LHCN-M2 (cell line): ENCODE measurements at places on chromosomes 3 and 15. TPM values are rescaled to one million over a fixed set of nuclear protein-coding genes. Genes with fewer than 3 reads are reported as not detected.

- DNase-seq: no peak
Observed at GRCh38 chr3:120516136-120516535, 65.3 kb upstream of the FSTL1 start.

DNA sequence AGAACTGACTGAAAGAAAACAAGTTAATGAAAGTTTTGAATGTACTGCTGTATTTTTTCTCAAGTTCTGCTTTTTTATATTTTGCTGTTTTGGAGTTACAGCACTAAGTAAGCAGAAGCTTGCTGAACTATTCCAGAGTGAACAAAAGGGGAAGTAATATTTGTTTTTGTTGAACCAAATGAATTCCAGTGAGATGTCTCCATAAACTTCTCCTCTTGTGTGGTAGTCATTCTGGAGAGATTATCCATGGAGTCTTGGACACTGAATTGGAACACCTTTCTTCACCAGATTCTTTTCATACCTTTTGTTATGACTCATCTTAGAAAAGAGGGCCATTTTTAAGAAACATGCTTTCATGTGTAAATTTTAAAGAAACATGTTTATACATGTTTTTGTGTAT lies 8.8 kb downstream of the ANKUB1 start:
- DNase-seq: peak; percentile 66

LRRC31 gene
- total RNA-seq: not detected in 2 replicates

- DNase-seq: no peak
Observed at GRCh38 chr3:61610316-61610715, 48.9 kb downstream of the PTPRG start.

GRCh38 chr15:63944681-63944955 lies 101.7 kb downstream of the DAPK2 start:
- DNase-seq: no peak

ZNF860 gene
- 0.38 and 0.75 TPM in 2 replicates for total RNA-seq

SCAANT1 gene
- total RNA-seq: not detected in 2 replicates

GRCh38 chr3:127385540-127385870 lies 97.7 kb upstream of the PRR20G start:
- no peak for DNase-seq

DNA sequence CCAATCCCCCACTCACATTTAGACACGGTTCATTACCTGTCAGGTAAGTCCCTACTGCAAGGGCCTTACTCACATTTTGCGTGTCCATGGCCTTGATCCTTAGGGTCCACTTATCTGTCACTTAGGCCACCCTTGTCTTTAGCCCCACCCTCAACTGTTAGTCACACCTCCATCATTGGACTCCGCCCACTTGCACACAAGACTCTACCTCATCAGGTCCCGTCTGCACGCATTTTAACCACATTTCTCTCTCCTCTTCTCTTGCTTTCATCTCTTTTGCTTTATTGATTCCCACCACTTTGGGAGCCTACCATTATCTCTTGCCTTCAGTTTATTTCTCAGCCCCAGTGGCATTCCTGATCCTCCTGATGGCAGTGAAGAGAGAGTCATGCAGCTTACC lies at the start of gene IQCF6:
IQCF6 (minus strand) TSS at position 101 of the 400 bp plus-strand sequence; CDS start at position 88, 13 bp downstream.
- no peak for DNase-seq

DNA sequence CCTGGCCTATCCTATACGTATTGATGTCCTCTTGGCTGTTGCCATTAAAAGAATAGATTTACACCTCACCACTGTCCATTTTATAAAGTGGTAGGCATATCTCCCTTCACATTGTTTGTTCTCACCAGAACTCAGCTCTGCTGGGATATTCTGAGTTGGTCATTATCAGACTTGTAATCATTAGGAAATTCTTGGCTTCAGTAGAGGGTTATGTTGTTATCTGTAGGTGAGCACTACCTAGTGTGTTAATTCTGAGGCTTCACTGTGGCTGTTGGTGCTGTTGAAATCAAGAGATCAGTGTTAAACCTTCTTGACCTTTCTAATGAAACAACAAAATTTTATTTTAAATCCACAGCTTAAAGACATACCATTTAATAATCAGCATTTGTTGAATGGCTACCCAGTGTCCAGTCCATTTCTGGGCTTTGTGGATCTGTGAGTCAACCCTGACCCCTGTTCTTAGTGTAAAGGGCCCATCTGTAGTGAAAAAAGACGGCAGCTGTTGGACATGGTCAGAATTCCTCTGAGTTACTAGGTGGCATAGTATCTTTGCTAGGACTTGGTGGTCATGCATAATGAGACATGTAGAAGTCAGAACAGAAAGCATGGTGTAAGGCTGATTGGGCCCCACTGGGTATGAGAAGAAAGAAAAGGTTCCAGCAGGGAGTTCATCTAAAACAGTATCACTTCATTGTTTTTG lies 32.9 kb upstream of the P4HTM start:
- peak; percentile 80 for DNase-seq

- DNase-seq: no peak
Observed at GRCh38 chr3:129688271-129688895, 81.9 kb upstream of the PLXND1 start.

- no peak for DNase-seq
Observed at GRCh38 chr3:74089814-74090213, 465.1 kb upstream of the PDZRN3 start.

TMOD2 gene
- total RNA-seq: 5.0 and 5.8 TPM in 2 replicates

- peak; percentile 38 for DNase-seq
Observed at GRCh38 chr3:15316998-15317435, 15.4 kb downstream of the SH3BP5 start.

DNA sequence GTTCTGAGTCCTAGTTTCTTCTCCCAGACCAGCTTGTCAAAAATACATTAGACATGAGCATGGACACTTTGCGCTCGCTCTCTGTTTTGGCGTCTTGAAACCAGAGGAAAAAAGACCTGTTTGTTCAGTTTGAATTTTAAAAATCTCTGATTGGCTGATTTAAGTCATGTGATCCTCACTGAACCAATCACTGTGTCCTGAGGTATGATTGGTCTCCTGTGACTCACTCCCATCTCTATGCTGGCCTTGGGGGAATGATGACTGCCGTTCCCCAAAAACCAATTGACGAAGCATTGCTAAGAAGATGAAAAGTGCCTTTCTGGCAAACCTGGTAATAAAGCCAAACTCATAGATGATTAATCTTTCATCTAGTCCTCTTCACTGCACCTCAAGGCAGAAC lies 256.5 kb downstream of the IL5RA start:
- no peak for DNase-seq

DNA sequence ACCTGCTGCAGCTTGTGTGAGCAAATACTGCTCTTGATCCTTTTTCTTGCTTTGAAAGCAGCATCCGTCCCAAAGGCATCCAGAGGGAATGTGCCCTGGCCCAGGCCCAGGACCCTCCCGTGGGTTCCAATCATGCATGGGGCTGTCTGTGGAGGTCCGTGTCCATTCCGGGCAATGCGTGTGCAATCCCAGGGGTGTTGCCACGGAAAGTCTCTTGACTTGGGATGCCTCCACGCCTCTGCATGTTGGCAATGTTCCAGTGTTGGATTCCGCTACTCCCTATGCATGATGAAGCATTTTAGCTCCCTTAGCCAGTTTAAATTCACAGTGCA lies 105.7 kb downstream of the SNRPN start:
- no peak for DNase-seq

CHP1 gene
- 67.2 and 85.6 TPM in 2 replicates for total RNA-seq

- peak; percentile 69 for DNase-seq
Observed at GRCh38 chr3:29686889-29687592, 406.2 kb downstream of the RBMS3 start.

GRCh38 chr3:31103181-31103580 lies 208.7 kb upstream of the GADL1 start:
- DNase-seq: no peak

MAP6D1 gene
- total RNA-seq: 3.1 and 4.6 TPM in 2 replicates

DNA sequence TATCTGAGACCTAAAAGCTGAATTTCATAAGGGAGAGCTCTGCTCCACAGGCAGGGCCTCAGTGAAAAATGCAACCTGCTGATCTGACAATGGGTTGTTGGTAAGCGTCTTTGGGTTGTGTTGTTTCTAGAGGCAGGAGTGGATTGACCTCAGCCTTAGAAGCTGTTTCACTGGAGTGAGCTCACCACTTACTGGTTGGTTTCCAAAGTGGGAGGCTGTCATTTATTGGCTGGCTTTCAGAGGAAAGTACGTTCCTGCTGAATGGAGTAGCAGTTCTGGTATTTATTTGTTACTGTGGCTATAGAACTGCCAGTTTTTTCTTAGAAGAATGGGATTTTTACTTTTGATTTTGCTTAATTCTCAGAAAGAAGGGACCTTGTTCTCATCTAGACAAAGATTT lies 29.3 kb upstream of the COL6A5 start:
- no peak for DNase-seq

ARIH2 gene
- total RNA-seq: 73.2 and 84.3 TPM in 2 replicates

COL8A1 gene
- 86.6 and 102 TPM in 2 replicates for total RNA-seq

DNA sequence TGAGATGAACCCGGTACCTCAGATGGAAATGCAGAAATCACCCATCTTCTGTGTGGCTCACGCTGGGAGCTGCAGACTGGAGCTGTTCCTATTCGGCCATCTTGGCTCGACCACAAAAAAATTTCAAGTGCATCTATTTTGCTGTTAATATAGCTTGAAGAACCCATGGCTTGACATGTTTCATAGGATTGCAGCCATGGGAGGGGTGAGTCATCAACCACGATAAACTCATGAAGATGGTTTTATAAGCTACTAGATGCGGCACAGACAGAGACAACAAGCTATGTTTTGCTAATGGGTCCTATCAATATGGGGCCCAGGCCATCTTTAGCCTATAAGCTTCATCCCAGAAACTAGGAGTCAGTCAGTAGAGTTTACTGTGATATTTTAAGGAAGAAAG lies 100.4 kb upstream of the PHLDB2 start:
- DNase-seq: peak; percentile 54

DNA sequence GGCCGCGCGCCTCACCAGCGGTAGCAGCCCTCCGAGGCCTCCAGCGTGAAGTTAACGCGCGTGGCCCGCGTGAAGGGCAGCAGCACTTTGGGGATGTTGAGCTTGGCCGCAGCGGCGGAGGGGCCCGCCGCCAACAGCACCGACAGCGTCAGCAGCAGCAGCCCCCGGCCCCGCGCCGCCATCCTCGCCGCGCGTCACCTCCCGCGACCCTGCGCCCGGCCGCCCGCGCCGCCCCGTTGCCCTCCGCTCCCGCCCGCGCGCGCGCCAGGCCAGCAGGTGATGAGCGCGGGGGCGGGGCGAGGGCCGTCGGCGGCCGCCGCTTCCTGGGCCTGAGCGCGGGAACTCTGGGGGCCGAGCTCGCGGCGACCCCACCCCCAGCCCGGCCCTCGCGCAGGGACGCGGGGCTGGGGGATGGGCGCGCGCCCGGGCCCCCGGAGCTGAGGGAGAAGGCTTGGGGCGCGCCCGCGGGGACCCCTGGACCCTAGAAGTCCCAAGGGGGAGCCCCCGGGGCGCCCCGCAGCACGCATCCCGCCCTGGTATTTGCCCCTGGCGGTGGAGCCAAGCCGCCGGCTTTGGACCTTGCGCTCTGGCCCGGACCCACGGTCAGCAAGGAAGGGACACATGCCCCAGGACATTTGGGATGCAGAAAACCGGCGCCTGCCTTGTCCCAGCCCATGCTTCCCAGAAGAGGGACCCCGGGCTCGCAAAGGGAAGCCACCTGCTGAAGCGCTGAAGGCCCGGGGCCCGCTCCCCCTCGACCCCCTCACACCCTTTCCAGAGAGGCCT lies at the start of gene NUP210:
NUP210 (minus strand) TSS at position 278 of the 786 bp plus-strand sequence; CDS start at position 182, 96 bp downstream.
- no peak for DNase-seq

PLA2G4E gene
- not detected in 2 replicates for total RNA-seq

GRCh38 chr3:197737749-197738462 lies 1.2 kb upstream of the RUBCN start:
- no peak for DNase-seq

GRCh38 chr15:64636556-64636955 lies 138.8 kb downstream of the RBPMS2 start:
- DNase-seq: no peak

- peak; percentile 42 for DNase-seq
Observed at GRCh38 chr15:78077053-78077870, at the start of gene TBC1D2B. Gene TBC1D2B (minus strand): TSS chr15:78077711. CDS start chr15:78077652, 59 bp downstream.

THAP10 gene
- total RNA-seq: 8.0 and 8.9 TPM in 2 replicates

SORD gene
- 44.3 and 67.6 TPM in 2 replicates for total RNA-seq

- DNase-seq: no peak
Observed at GRCh38 chr3:27500035-27500434, 15.9 kb upstream of the SLC4A7 start.

GRCh38 chr15:43378601-43379000 lies 7.7 kb downstream of the TUBGCP4 start:
- no peak for DNase-seq

DNA sequence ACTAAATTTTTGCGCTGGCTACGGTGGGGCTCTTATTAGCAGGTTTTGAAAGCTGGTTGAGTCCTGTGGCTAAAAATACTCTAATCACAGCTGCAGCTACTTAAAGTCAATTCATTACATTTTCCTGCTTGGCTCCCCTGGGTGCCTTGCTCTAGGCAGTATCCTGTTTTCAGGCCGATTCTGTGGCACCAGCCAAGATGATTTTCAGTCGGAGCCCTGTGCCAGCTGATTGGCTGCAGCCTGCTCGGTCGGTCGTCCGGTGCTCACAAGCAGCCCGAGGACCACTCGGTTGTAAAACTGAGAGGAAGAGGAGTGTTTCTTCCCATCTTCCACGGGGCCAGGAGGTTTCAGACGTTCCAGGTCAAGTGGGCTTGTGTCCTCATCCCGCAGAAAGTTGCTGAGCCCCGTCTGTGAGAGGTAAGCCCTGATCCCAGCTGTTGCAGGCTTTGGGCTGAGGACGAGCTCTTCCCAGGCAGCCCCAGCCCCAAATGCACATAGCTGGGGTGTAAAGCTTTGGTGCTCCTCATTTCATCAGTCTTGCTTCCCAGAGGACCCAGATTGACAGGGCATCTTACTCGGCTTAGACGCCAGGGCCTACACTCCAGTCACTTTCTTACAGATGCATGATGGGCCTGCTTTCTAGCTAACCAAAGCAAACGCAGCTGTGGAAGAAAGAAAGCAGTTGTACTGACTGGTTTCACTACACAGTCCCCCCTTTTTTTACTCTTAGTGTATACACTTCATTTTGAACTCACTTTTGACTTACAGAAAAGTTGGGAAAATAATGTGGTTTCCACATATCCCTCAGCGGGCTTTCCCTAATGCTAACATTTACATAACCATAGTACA lies 15.9 kb downstream of the LYSMD4 start:
- no peak for DNase-seq

- no peak for DNase-seq
Observed at GRCh38 chr15:74800559-74801094, 12.0 kb upstream of the LMAN1L start.

PPP2R3A gene
- total RNA-seq: 15.3 and 16.4 TPM in 2 replicates
